ENCODE measurements at places on chromosomes 5 and 9.

DNA sequence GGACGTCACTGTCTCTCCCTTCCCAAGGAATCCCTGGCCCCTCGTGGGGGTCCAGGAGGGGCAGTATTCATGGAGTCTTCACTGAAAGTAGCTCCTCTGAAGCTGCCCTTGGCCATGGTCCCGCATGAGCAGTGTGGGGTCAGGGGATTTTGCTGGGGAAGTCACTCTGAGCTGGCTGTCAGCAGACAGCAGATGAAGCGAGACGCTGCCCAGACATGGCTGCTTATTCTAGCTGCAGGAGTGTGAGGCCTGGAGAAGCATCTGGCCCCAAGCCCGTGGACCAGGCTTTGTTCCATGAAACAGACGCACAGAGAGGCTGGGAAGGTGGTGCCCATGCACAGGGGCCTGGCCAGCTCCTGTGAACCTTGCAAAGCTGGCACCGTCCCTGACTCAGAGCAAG is 21.5 kb upstream of the ASS1 start:
- DNase-seq = no peak

- peak; percentile 41 for DNase-seq
These were observed 26.5 kb upstream of the CDKN2B start for GRCh38 chr9:22035591-22036011.

DNA sequence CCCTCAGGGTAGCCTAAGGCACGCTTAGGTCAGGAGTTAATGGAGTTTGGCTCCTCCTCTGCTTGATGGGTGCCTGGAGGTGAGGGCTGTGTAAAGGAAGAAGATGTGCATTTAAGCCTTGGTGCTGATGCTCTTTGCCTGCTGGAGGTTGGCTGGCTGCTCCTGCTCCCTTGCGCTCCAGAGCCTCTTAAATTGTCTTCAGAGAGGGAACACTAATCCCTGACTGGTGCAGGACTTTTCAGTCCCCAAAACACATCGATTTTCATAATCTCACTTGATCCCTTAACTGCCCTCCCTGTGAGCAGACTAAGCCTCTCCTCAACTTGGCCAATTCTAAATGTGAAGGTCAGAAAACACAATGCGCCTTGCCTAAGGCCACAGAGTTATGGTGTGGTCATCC is 16.2 kb upstream of the TCOF1 start:
- DNase-seq = peak; percentile 40

GRCh38 chr5:1550287-1551076 is 26.7 kb upstream of the LPCAT1 start:
- no peak for DNase-seq

DNA sequence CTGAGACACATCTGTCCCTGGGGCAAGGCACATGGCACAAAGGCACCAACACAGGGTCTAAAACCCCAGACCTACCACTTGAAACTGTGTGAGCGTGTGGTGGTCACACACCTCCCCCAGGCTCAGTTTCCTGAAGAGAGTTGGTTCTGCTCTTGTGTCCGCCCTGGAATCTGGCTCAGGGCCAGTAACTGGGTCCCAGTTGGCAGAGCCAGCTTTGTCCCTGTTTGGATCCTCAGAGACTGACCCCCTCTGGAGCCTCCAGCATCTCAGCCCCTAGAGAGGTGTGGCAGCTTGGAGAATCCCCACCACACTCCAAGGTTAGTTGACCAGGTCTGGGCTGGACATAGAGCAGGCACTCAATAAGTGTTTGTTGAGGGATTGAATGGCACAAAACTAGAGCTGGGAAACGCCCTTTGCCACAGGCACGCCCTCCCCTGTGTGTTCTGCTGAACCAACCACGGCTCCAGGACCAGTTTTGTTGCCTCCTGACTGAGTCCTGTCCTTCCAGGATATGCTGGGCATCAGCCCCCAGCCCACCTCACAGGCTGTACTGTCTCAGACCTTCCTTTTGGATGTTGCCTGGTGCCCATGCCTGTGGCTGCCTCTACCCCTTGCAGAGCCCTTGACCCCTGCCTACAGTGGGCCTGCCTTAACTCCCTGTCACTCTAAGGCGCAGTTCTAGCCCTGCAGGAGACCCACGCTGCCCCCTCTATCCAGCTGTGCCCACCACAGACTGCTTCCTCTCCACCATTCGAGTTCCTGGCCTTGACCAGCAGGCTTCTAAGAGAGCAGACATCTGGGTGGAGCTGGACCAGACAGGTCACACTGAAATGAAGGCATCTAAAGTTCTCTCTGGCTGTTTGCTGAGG is 3.8 kb upstream of the PDLIM4 start:
- DNase-seq = no peak

- DNase-seq = no peak
These were observed 80.2 kb upstream of the TBC1D2 start for GRCh38 chr9:98335661-98336060.

DNA sequence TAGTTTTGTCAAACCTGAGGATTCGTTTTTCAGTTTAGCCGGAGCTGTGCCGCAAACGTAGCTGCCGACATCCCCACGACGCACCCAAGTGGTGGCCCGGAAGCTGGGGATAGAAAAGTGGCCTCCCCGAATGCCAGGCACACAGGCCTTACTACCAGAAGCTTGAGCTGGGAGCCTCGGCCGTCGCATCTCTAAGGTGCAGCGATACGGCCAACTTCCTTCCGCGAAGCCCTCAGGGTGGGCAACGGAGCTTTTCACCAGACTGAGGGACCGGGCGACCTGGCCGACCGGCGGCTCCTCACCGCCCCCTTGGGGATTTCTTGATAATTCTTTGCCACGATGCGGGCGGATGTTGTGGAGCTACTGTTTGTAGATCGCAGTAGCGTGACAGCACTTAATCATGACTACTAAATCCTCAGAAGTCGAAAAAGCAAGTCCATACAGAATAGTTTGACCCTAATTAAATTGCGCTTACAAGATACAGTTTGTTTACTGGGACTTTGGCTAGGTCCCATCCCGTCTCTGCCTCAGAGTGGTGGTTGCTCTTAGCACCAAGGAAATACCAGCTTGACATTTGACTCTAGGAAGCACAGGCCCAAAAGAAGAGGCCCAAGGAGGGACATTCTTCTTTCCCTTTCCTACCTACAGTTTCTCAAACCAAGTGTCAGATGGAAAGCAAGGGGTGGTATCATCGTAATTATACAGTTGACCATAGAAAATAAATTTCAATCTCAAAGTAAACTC is 613 bp upstream of the TMEM267 start:
- DNase-seq = peak; percentile 80
